ENCODE measurements at places on chromosomes 3 and 15. TPM values are rescaled to one million over a fixed set of nuclear protein-coding genes. Genes with fewer than 3 reads are reported as not detected.
A peak's percentile ranks its signal among the peaks of the same experiment; 100 is the strongest.

GRCh38 chr3:194375473-194376240, 6.1 kb upstream of the LRRC15 start:
- DNase-seq = peak; percentile 24

- DNase-seq = no peak
Observed at GRCh38 chr15:37548116-37548515, 386.3 kb upstream of the TMCO5A start.

- DNase-seq = no peak
Observed at GRCh38 chr3:14007006-14007405, 117.7 kb downstream of the CHCHD4 start.

The C2CD4B gene
- total RNA-seq = 9.2 TPM

The BSN gene
- under 0.01 TPM for total RNA-seq

All from pulmonary artery endothelial cell (primary cell).